ENCODE measurements at places on chromosomes 5 and 9.

- DNase-seq = no peak
These were observed 202.5 kb upstream of the SLC27A6 start for GRCh38 chr5:128762661-128763306.

GRCh38 chr5:135191084-135191826 is 157.2 kb upstream of the PITX1 start:
- DNase-seq = peak; percentile 81

DNA sequence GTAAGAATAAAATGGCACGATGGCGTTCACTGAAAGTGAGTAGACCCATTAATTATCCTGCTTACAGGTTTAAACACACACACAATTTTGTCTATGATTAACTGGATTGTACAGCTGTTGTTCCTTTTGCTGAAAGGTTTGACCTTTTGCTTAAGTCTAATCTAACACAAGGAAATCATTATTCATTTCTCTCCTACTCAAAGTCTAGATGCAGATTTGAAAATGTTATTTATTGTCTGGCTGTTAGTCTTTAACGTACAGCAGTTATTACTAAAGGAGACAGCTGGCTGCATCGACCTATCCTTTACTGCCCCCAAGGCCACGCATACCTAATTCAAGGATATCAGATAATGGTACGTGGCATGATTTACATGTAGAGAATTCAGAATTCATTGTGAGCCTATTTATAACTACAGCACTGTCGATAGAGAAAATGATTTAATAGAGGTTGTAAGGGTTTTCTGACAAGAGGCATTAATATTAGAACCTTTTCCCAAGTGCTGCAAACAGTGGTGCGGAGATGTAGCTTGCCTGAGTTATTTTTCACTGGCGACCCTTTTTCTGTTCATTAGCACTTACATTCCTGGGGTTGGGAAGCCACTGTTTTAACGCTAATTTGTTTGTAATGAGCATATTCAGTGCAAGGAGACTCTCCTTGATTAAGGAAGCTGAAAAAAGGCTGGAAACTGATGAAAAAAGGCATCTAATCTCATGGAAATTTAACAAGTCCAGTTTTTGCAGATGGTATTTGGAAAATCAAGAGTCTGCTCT is 368.4 kb upstream of the GRAMD2B start:
- DNase-seq = peak; percentile 47

DNA sequence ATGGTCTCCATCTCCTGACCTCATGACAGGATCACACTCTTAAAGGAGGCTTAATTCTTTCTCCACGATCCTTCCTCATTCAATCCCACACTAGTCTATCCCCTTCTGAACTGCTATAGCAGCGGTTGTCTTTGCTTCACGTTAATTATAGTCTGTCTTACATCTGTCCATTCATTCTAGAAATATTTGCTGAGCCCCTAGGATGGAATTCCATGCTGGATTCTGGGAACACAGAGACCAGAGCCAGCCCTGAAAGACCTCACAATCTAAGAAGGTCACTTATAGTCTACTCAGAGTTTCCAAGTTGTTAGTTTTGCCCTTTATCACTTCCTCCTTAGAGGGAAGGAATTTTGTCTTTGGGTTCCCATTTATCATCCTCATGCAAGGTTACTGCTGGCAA is 193.5 kb downstream of the GAS1 start:
- DNase-seq = no peak

DNA sequence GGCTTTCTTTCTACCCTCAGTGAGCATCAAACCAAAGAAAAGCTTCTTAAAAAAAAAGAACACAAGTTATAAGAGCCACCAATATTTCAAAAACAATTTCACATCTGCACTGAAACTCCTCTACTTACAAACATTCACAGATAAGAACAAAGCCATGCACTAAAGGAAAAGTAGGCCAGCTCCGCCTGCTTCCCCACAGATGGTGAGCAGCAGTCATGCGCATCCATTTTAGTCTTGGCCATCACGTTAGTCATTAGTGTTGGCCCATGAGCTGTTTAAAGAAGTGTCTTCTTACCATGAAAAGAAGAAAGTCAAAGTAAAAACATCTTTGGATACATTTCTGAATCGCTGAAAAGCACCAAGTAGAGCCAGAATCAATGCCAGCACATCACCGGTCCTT is 40.0 kb upstream of the SMIM23 start:
- no peak for DNase-seq

GRCh38 chr5:139639619-139640380 is 8.3 kb upstream of the CXXC5 start:
- DNase-seq = no peak

GRCh38 chr5:164306662-164307061 is 801.2 kb downstream of the MAT2B start:
- no peak for DNase-seq

GRCh38 chr9:71638627-71639026 is 129.7 kb downstream of the CEMIP2 start:
- no peak for DNase-seq

- no peak for DNase-seq
These were observed 2.5 kb downstream of the OR13F1 start for GRCh38 chr9:104506565-104506964.

DNA sequence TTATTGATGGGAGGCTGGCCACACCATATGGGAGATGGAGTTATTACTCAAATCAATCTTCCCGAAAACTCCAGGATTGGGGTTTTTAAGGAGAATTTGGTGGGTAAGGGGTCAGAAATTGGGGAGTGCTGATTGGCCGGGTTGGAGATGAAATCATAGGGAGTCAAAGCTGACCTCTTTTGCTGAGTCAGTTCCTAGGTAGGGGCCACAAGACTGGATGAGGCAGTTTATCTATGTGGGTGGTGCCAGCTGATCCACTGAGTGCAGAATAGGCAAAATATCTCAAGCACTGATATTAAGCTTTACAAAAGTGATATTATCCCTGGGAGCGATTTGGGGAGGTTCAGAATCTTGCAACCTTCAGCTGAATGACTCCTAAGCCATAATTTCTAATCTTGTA is 75.7 kb upstream of the CLINT1 start:
- DNase-seq = no peak

- DNase-seq = no peak
These were observed 5.3 kb downstream of the SLC34A1 start for GRCh38 chr5:177389241-177390169.

- DNase-seq = no peak
These were observed 345.6 kb downstream of the PLK2 start for GRCh38 chr5:58114324-58114723.

GRCh38 chr5:142013734-142014521 is 1.1 kb upstream of the GNPDA1 start:
- peak; percentile 10 for DNase-seq

GRCh38 chr5:170522211-170523141 is 18.7 kb downstream of the KCNIP1 start:
- no peak for DNase-seq

GRCh38 chr5:149448431-149448830 is 69.3 kb upstream of the IL17B start:
- DNase-seq = no peak

DNA sequence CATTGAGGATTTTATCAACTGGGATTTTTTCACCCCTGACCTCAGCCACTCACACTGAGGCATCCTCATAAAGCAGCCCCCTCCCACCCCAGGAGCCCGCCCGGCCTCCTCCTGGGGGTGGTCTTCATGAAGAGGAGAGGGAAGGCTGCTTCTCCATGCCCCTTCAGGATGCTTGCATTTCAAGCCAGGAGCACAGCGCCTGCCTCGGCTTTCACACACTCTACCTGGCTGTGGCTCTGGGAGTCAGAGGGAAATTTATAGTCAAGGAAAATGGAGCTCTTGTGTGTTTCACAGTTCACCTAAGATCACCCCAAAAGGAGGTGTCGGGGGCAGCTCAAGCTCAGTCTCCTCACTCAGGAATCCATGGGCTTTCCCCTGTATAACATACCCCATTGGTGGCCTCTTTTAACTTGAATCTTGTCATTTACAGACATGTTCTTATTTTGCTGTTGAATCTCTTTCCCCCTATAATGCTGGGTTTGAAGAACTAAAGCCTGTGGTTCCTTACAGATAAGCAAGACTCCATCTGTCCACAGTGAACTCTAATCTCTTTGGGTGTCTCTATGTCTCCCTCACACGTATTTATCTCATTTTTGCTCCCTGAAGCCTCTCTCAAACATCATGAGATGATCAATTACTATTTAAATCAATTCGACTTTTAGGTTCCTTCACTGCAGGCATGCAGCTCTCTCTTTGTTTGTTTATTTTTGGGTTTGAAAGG is 22.6 kb upstream of the IQGAP2 start:
- DNase-seq = no peak

DNA sequence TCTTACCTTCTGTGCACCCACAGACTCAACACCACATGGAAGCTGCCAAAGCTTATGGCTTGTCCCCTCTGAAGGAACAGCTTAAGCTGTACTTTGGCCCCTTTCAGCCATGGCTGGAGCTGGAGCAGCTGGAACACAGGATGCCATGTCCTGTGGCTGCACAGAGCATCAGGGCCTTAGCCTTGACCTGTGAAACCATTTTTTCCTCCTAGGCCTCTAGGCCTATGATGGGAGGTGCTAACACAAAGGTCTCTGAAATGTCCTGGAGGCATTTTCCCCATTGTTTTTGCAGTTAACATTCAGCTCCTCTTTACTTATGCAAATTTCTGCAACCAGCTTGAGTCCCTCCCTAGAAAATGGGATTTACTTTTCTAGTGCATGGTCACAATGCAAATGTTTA is 461.4 kb upstream of the TYRP1 start:
- DNase-seq = no peak

DNA sequence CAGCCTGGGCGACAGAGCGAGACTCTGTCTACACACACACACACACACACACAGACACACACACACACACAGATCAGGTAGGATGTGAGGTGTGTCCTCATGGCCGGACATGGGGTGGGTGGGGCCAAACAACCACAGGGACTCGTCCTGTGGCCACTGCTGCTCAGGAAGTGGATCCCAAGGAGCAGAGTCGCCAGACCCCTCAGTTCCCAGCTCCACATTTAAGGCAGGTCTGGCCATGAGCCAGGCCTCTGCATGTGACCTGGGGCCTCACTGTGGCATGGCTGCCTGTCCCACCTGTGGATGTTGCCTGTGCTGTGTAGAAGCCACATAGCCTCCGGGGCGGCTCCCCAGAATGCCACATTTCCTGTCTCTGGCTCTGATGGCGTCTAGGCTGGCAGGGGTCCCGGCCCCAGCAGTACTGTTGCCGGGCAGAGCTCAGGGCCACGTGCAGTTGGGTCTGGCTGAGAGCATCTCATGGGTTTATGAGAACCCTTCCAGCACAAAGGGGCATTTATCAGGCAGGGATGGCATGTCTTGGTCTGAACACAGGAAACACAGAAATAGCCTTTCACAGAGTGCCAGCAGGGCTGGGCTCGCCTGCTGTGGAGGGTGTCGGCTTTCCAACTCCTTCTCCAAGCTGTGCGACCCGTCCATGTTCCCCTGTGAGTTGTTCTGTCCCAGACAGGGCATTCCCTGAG is 9.9 kb upstream of the NINJ1 start:
- no peak for DNase-seq

DNA sequence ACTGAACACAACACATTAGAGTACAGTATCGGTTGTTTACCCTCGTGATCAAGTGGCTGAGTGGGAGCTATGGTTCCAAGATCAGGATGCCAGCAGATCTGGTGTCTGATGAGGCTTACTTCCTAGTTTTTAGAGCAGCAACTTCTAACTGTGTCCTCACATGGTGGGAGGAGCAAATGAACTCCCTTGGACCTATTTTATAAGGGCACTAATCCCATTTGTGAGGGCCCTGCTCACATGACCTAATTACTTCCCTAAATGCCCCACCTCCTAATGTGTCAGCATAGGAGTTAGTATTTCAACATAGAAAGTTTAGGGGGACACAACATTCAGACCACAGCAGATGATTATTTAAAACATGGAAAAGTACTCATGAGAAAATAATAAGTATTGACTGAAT is 111.8 kb downstream of the GCNT1 start:
- no peak for DNase-seq

GRCh38 chr9:104304925-104305324 is 199.1 kb upstream of the OR13F1 start:
- DNase-seq = no peak

- no peak for DNase-seq
These were observed 18.8 kb upstream of the PTBP3 start for GRCh38 chr9:112352209-112352608.

- DNase-seq = no peak
These were observed 291.9 kb downstream of the DMAC1 start for GRCh38 chr9:7507566-7508270.

DNA sequence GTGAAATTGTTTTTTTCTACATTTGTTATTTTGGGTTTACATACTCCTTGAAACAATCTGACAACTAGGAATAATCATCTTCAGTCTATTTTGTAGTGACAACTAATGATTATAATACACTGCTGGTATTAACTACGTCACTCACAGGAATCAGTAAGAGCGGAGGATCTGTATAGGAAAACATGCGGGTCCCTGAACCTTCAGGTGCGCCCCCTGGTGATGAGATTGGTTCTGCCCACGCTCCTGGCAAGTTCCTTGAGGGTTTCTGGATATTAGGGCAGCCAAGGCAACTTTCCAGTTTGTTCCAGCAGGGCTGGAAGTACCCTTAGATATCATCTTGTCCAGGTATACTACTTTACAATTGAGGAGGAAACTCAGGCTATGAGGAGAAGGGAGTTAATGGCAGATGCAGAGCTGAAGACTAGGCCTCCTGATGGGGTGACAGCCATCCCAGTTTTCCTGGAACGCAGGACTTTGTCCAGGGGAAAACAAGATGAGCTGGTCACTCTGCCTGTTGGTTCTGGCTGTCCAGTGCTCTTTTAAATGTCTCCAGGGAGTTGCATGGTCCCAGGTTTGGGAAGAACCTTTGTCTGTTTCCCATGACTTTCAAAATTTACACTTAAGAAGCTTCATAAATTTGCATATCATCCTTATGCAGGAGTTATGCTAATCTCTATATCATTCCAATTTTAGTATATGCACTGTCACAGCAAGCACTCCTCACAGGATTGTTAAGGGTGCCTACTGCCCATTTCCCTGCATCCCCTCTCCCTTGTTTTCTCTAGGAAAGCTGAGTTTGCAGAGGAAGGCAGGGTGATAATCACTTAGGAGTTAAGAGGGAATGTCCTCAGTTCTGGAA is 14.9 kb upstream of the WNT8A start:
- DNase-seq = no peak

DNA sequence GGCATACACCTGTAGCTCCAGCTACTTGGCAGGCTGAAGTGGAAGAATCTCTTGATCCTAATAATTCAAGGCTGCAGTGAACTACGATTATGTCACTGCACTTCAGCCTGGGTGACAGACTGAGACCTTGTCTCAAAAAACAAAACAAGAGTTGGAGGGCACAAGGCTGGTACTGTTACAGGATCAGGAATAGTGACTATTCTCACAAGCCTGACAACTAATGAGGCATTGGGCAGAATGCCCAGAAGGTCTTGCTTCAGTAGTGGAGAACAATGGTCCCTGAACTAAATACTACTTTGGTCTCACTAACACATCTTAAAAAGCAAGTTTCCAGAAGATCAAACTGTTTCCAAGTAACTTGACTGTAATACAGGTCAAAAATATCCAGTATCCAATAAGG is 182.9 kb upstream of the RFX3 start:
- DNase-seq = no peak

DNA sequence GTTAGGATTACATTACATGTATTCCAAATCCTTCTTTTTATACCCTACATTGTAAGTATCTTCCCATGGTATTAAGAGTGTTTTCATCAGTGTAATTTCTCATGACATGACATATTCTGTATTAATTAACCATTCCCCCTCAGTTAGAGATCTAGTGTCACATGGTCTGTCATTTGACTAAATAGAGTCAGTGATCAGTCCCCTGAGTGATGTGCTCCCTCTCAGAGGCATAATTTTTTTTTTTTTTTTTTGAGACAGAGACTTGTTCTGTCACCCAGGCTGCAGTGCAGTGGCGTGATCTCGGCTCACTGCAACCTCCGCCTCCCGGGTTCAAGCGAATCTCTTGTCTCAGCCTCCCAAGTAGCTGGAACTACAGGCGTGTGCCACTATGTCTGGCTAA is 218.6 kb downstream of the TTLL11 start:
- no peak for DNase-seq
